ENCODE measurements at places on chromosomes 12 and 14.

DNA sequence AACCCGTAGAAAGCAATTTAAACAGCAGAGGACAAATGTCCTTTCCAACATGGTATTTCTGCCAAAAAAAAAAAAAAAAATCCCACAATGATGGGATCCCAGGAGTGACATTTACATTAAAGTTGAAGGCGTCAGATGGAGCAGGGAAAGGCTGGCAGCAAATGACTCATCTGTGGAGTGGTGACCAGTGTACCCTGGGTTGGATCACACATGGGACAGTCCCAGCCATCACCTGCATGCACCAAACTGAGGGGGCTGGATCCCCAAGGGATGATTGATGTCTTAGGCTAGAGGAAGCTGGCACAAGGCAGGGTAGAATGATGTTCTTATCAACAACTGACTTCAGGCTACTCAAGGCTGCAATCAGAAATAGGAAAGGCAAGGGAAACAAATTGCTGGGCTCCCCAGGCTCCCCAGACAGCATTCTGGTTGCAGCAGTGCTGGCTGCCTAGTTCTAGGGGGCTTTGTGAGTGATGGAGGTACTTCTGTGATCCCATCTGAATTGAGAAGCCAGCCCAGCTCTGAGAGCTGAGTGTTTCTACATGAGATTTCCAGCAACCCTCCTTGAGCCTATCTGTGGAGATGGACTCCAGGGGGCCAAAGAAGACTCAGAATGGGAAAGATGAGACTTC, 117.9 kb downstream of the DPF3 start:
- DNase-seq: no peak

DNA sequence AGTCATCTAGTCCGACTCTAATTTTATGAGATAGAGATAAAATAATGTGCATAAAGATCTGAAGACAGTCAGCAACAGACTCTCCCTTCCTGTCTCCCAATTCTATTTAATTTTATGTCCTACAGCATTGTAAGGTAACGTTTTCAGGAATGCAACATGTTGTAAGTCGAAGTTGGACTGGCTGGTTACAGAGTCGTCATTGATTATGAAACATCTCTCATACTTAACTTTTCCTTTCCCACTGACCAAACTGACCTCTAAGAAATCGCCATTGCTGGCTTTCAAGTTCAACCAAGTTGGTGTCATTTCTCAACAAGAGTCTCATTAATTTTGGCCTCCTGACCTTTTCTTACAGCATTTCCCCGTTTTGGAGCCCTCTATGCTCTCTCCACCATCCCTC, 4.9 kb upstream of the RIC8B start:
- no peak for DNase-seq

GRCh38 chr14:101025131-101025530, 121.6 kb upstream of the RTL1 start:
- no peak for DNase-seq

DNA sequence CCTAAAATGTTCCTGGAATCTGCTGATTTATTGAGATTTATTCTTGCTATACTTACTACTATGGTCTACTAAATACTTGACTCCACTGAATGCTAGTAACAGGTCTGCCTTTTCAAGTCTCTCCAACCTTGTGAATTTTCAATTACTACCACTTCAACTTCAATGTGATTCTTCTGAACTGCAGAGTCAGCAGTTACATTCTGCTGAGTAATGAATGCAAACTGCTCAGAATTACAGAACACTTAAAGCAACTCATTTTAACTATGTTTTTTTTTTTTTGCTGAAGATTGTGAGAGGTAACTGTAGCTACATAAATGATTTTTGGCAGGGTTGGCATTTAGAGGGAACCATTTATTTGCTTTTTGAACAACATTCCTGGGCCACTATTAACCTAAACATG, 41.8 kb downstream of the ARF6 start:
- DNase-seq: no peak

GRCh38 chr12:14460212-14460841, 94.8 kb downstream of the ATF7IP start:
- no peak for DNase-seq

GRCh38 chr12:31118347-31119191, 44.9 kb downstream of the DDX11 start:
- no peak for DNase-seq

DNA sequence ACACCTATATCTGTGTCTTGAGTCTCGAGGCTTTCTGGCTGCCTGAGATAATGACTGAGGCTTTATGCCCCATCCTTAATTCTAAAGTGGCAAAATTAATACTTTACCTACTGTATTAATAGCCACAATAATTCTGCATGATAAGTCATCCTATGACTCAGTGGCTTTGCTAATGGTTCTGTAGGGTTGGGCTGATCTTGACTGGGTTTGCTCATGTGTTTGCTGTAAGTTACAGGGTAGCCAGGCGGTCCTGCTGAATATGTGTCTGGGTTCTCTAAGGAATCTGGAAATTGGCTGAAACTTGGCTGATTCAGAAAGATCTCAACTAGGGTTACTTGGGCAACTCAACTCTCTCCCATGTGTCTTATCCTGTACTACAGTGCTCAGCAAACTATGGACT, 21.7 kb downstream of the MGST1 start:
- DNase-seq: no peak

DNA sequence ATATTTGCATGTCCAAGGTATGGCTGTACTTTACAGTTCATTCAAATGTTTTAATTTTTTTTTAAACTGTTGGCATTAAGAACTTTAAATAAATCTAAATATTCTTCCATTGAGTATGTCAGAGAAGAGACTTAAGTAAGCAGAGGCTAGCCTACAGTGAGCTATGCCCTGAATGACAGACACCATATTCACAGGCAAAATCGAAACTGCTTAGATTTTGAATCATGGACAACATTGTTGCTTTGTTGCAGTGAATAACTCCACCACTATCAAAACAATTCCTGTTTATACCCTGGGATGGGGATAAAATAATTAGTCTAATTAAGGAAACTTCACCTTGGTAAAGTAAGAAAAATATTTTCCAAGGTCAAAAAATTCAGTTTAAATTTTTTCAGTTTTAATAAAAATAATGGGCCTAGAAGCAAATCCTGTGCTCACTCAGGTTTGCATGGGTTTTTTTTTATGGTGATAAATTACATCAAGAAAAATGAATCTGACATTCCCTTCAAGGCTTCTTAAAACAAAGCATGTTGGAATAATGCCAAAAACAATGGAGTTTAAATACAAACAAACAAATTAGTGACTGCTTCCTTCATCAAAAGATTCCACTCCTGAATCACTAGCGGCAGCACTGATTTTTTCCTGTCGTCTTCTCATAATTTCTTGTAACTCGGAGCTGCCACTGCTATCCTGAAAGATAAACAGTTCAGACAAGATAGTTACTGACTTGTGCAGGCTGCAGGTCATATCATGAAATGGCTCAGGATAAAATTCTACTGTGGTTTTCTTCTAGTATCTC, 168.2 kb downstream of the EPS8 start:
- DNase-seq: no peak

- DNase-seq: no peak
Measured at GRCh38 chr12:110762891-110763290, 20.2 kb upstream of the PPP1CC start.

- DNase-seq: no peak
Measured at GRCh38 chr14:37197421-37198272, at the start of gene MIPOL1. Gene MIPOL1, plus strand, starts transcription at chr14:37197937. Its CDS starts 49,952 bp downstream, at chr14:37247889.

DNA sequence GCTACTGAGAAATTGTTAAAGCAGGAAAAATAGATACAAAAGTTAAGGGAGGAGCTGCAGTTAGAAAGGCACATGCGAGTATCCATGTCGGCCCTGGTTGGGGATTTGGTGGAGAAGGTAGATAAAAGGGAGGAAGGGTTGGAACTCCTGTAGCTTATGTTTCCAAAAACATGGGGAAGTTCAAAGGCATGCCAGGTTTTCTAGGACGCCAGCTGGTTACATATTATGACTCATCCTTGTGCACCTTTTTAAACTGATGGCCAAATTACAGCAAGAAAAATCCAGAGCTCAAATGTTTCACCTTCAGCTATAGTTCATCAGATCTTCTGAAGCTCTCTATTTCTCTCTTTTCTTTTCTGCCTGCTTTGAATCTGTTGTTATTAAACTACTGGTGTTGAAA, 13.2 kb upstream of the MAP4K5 start:
- no peak for DNase-seq

GRCh38 chr12:48105321-48105866, 485 bp downstream of the SENP1 start:
- peak; percentile 17 for DNase-seq

DNA sequence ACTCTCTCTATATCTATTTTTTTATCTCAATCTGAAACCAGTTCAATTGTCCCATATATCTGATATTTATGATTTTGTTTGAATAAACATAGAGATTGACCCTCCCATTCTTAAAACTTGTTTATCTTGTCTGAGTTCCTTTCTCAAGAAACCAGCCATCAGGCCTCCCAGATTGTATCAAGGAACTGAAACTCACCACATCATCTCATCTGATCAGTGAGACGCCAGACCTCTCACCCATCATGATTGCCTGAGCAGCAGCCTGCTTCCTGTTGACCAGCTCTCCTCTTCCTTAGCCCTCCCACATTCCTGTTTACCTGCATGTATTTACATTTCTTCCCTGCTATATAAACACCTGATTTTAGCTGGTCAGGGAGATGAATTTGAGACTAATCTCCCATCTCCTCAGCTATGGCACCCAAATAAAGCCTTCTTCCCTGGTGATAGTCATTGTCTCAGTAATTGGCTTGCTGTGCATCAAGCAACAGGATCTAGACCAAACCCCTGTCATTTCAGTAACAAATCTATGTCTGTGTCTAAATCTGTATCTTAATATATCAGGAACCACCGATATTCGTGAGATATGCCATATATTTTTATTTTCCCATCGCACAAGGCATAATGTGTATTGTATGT, 323.6 kb downstream of the TMTC2 start:
- no peak for DNase-seq

- peak; percentile 39 for DNase-seq
Measured at GRCh38 chr12:119659289-119659897, 8.5 kb upstream of the PRKAB1 start.

DNA sequence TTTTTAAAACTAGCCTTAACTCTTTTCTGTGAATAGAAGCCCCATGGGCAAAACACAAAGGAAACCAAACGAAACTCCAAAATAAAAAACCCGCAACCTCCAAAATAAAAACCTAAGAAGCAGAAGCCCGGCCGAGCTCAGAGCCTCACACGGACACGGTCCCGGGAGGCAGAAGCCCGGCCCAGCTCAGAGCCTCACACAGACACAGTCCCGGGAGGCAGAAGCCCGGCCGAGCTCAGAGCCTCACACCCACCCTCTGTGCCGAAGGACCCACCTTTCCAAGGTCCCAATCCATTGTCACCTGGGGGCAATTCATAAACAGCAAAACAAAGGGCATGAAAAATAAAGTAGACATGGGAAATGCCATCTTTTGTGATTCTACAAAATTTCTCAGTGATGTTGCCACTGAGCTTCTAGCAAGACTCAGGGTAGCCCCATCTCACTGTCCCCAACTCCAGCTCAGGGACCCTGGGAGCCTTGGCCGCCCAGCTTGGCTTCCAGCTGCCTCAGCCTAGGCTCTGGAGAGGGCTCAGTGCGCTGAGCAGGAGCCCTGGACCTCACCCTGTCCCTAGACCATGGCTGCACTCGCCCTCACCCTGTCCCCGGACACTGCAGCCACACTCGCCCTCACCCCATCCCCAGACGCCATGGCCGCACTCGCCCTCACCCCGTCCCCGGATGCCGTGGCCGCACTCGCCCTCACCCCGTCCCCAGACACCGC, 82.2 kb downstream of the GALNT9 start:
- DNase-seq: no peak

DNA sequence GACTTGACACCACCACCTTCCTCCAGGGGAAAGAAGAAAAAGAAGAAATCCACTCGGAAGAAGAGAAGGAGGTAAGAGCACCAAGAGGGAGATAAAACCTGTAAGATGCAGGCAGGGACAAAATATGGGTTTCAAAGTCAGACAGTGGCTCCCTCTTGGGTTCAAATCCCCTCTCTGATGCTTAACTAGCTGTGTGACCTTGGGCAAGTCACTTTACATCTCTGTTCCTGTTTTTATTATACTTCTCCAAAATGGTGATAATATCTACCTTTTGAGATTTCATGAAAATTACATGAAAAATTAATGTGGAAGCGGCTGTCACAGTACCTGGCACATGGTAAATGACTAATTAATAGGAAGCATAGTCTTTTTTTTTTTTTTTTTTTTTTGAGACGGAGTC, 64.4 kb upstream of the HSPB8 start:
- no peak for DNase-seq

- no peak for DNase-seq
Measured at GRCh38 chr14:103302966-103303365, 31.1 kb upstream of the EIF5 start.

DNA sequence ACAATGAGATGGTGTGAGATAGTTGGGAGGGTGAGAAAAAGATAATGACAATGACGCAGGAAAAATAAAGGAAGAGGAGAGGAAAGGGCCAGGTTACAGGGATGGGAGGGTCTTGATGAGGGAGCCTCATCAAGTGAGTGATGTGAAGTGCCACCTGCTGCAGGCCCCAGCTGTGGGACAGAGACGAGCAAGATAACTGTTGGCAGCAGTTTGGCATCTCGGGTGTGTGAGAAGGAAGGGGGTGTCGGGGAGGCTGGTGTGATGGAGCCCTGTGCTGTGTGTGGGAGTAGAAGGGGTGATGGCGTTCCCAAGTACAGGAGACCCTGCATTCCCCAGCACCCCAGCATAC, 11.4 kb upstream of the TAC3 start:
- DNase-seq: no peak

GRCh38 chr12:120402217-120402616, 33.3 kb upstream of the MSI1 start:
- no peak for DNase-seq

- no peak for DNase-seq
Measured at GRCh38 chr12:107654873-107655272, 30.7 kb upstream of the PWP1 start.

DNA sequence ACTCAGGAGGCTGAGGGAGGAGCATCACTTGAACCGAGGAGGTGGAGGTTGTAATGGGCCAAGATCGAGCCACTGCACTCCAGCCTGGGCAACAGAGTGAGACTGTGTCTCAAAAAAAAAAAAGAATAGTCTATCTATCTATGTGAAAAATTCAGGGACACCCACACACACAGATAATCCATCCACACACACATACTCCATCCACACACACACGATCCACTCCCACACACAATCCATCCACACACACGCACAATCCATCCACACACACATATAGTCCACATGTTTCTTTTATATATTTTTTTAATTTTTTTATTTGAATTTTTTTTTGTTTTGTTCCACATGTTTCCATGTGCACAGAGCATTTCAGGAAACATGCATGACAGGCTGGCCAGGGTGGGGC, 3.3 kb downstream of the SDS start:
- DNase-seq: no peak
